ENCODE measurements at places on chromosomes 3 and 15.

GRCh38 chr15:96345560-96346399 lies 15.3 kb downstream of the NR2F2 start:
- DNase-seq: peak; percentile 83

DNA sequence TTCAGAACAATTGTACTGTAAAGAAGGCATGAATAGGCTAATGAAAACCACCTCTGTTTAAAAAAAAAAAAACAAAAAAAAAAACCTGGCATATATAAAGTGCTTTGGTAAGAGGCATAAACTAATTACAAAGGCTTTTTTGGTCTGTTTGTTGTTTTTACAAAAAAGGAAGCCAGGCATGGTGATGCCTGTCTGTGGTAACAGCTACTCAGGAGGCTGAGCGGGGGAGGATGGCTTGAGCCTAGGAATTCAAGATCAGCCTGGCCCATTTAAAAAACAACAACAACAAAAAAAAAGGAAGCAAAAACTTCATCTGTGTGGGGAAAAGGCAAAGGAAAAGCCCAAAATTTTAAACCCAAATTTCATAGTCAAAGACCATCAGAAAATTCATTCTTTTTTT lies 47.0 kb downstream of the OSBPL10 start:
- DNase-seq: no peak

DNA sequence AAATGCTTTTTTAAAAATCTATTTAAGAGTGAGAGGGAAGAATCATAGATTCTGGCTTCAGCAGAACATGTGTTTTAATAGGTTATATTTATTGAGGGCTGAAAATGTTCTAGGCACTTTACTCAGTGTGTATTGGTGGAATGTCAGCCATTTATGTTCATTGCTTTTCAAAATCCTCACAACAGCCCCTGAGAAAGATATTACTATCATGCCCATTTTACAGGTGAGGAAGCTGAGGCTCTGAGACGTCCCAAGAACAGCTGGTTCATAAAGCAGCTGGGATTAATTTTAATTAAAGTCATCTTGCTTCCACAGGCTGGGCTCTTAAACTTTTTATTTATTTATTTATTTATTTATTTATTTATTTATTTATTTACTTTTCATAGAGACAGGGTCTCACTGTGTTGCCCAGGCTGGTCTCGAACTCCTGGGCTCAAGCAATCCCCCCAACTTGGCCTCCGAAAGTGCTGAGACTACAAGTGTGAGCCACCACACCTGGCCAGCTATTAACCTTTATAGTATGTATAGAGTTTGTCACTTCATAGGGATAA lies 364.6 kb downstream of the SHQ1 start:
- DNase-seq: no peak

DNA sequence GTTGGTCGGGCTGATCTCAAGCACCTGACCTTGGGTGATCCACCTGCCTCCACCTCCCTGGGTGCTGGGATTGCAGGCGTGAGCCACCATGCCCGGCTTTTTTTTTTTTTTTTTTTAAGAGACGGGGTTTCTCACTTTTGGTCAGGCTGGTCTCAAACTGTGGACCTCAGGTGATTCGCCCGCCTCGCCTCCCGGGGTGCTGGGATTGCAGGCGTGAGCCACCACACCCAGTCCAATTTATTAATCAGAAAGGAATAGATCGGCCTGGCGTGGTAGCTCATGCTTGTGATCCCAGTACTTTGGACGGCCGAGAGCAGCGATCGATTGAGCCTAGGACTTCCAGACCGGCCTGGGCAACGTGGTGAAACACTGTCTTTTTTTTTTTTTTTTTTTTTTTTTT lies 13.9 kb upstream of the GOLGA8M start:
- no peak for DNase-seq

GRCh38 chr3:38017445-38018295 lies 11.8 kb downstream of the PLCD1 start:
- DNase-seq: no peak

GRCh38 chr15:47820057-47820746 lies 102.9 kb downstream of the SEMA6D start:
- no peak for DNase-seq

DNA sequence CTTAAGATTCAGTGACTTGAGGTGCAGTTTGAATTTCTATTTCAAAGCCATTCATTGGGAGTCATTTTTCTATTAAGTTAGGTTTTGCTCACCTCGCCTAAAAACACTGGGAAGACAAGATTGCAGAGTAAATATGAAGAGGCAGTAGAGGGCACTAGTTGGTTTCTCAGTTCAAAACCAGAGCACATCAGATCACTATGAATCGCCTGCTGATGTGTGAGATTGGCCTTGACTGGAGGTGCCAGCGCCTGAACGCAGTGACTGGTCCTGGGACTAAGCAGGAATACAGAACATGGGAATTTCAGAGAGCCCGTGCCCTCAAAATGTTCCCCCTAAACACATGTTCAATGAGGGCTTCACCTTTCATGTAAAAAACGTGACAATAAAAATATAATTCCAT lies 229.0 kb downstream of the ITPR1 start:
- no peak for DNase-seq

DNA sequence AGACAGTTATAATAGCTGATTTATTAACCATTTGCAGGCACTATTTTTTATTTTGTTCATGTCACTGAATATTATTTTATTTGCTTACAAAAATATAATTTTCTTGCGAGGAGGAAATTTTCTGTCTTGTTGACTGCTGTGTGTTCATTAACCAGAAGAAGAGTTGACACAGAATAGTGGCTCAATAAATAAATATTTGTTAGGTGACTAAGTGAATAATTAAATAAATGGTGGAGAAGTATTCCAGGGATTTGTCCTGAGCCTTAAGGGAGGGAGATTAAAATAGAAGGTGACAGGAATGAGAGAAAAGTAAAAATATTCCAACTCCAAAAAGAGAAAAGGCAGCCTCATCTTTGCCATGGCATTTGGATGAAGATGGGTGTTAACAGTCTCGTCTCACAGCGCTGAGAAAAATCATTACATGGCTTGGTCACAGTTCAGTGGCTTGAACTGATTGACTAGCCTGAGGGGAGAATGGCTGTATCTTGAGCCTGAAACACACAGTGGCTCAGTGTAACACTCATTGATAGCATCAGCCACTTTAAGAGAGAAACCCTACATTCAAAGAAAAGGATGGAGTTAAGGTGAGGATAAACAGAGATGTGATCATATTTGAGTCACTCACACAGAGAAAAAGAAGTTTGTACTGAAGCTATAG lies 449.9 kb upstream of the NAALADL2 start:
- DNase-seq: no peak

- DNase-seq: no peak
Observed at GRCh38 chr3:5092018-5092417, 30.1 kb upstream of the ARL8B start.

DNA sequence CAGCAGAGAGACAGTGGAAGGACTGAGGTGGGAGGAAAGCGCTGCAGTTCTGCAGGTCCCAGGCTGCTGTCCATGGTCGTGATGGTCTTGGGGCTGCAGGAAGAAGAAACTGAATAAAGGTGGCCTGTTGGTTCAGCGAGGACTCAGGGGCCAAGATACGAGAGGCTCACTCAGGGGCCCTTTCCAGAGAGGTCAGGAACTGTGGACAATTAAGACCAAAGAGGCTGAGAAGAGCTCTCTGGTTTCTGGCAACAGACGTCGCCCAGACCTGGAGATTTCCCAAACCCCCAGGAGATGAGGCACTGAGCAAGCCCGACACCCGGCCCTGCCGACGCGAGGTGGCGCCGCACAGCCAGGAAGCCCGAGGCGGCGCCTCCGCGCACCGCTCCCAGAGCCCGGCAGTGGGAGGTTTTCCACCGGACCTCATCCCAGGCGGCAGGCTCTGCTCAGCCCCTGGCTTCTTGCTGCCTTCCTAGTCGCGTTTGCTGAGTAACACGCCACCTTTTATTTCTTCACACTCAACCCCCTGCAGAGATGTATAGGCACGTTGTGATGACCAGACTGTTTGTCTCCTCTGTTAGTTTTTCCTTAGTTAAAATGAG lies 56.4 kb upstream of the ARRDC4 start:
- peak; percentile 81 for DNase-seq

GRCh38 chr3:59467476-59467875 lies 417.7 kb upstream of the CFAP20DC start:
- no peak for DNase-seq

DNA sequence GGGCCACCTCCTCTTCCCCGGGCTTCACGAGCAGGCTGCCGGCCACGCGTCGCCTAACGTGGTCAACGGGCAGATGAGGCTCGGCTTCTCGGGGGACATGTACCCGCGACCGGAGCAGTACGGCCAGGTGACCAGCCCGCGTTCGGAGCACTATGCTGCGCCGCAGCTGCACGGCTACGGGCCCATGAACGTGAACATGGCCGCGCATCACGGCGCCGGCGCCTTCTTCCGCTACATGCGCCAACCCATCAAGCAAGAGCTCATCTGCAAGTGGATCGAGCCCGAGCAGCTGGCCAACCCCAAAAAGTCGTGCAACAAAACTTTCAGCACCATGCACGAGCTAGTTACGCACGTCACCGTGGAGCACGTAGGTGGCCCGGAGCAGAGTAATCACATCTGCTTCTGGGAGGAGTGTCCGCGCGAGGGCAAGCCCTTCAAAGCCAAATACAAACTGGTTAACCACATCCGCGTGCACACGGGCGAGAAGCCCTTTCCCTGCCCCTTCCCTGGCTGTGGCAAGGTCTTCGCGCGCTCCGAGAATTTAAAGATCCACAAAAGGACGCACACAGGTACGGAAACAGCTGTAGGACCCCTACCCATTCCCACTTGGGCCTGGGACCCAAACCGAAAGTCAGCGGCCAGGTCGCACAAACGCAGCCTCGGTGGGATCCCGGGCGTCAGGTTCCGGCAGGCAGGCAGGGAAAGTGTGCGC lies 1.5 kb downstream of the ZIC1 start:
- peak; percentile 63 for DNase-seq

- DNase-seq: no peak
Observed at GRCh38 chr3:130084436-130084980, 2.9 kb downstream of the ALG1L2 start.

DNA sequence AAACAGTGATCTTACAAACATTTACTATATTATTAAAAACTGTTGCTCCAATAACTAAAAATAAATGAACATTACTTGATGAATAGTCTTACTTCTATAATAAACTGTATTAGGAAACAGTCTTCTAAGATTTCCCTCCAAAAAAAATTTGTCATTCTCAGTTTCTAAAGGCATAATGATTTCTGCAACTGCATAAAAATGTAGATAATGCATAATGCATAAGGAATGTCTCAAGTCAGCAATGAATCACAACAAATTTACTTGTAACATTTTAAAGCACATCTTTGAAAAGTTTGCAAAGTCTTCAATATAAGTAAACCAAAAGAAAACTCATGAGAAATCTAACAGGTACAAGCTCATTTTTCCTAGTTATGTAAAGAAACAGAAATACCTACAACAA lies 113.5 kb downstream of the VPS13C start:
- no peak for DNase-seq

- DNase-seq: peak; percentile 78
Observed at GRCh38 chr15:39465843-39466749, 114.8 kb upstream of the THBS1 start.

DNA sequence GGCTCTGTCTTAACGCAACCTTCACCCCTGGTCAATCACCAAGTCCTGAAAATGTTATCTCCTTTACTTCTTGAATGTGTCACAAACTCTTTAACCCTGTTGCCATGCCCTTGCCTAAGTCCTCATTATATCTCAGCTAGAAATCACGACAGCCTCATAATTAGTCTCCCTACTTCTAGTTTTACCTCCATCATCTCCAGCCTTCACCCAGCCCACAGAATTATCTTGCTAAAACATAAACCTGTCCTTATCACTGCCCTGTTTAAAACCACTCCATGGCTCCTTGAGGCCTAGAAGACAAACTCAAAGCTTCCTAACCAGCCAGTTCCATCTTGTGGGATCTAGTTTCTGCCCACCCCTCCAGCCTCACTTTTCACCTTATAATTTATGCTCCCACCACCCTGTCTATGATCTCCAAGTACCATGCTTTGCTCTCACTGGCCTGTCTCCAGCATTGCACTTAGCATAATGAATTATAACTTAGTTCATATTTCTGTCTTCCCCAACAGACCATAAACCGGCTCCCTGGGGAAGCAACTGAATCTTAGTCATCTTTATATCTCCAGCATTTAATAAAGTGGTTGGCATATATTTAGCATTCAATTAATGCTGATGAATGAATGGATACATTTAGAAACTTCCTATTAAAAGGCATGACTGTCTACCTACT lies 39.2 kb downstream of the GPR176 start:
- DNase-seq: no peak

DNA sequence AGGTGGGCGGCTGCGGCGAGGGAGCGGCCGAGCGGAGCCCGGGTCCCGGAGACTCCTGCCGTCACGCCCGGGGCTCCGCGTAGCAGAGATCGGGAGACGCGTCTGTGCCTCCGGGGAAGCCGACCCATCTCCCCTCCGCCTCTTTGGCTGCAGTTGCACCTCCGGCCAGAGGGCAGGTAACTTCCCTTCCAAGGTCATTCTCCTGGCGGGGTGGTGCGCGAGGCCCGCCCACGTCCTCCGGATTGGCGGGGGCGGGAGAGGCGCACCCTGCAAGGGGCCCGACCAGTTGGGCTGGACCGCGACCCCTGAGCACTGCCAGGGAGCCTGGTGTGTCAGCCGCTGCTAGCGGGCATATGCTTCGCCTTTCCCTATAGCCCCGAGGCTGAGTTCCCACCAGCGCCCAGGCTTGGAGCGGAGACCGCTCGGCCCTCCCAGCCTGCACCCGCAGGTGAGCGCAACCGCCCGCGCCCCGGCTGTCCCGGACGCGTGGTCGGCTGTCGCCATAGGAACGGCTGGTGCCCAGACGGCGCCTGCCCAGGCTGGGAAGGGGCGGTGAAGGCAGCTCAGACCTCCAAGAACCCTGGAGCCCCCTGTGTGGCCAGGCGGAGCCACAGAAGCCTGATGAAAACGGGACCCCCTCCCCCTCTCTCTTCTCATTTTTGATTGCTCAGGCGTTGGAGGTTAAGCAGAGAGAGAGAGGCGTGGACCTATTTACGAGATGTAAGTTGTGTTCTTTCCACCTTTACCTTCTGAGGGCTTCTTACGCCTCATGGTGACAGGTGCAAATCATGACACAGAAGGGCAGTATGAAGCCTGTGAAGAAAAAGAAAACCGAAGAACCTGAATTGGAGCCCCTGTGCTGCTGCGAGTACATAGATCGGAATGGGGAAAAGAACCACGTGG lies 453 bp downstream of the ZDHHC23 start:
- peak; percentile 30 for DNase-seq

DNA sequence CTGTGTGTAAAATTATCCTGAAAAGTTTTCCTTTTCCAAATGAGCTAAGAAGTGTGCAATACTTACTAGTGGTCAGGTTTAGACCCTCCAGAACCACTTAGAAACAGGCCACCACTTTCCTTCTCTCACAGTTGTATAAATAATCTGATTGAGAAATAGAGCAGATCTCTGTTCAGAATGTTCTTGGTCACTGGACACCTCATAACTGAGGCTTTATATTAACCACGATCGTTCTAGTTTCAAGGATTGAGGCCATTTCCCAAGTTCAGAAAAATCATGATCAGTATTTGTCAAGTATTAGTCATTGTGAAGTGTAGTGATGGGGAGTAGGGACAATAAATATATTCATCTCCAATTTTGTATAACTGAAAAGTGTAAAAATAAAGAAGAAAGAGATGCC lies 1.0 kb upstream of the MAP3K13 start:
- no peak for DNase-seq
